8988T (cell line): ENCODE measurements at places on chromosomes 5 and 9.

- no peak for DNase-seq
These were observed 1.7 kb upstream of the TMEM267 start for GRCh38 chr5:43485406-43485805.

GRCh38 chr5:76556511-76557221 lies 66.5 kb downstream of the F2RL2 start:
- no peak for DNase-seq

DNA sequence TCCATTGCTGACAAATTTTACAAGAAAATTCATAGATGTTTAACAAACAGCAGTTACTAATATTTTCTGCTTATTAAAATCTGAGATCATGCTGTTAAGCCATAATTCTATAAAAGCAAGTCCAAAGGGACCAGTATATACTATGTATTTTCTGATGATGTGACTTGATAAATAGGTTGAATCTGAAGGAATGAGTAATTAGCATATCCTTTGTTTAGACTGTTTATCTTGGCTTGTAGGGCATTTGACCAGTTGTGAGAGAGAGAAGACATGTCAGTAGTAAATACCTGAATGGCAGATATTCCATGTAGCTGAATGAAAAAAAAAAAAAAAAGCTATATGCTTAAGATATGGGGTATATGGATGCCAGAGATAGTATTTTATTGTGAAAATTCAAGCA lies 14.6 kb downstream of the CPEB4 start:
- no peak for DNase-seq

- no peak for DNase-seq
These were observed 132.2 kb downstream of the ZNF354C start for GRCh38 chr5:179192185-179192890.

DNA sequence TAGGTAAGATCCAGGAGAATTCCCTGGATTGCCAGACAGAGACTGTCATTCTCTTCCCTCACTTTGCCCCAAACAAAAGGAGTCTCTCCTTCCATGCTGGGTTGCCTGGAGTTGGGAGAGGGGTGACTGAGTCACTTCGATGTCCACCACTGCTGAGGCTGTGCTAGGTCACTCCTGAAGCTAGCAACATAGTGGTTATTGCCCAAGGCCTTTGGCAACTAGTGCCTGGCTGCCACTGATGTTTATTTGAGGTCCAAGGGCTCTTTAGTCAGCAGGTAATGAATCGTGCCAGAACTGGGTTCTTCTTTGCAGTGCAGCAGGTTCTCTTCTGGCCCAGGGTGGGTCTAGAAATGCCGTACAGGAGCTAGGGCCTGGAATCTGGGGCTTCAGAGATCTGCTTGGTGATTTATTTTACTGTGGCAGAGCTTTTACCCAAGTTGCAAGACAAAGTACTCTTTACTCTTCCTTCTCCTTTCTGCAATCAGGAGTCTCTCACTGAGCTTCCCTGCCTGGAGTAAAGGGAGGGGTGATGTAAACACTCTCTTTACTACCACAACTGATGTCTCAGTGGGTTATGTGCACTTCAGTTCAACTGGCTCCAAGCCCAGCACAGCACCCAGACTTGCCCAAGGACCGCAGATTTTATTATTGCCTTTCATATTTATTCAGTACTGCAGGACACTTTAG lies 155.7 kb upstream of the SH3GL2 start:
- DNase-seq, result no peak
